Fibroblast of the aortic adventitia (primary cell): ENCODE measurements at places on chromosomes 5 and 9.

- DNase-seq: no peak
Measured at GRCh38 chr5:150987746-150988145, 32.6 kb upstream of the GPX3 start.

GRCh38 chr5:74320526-74320925, 320.0 kb downstream of the ENC1 start:
- DNase-seq: no peak

DNA sequence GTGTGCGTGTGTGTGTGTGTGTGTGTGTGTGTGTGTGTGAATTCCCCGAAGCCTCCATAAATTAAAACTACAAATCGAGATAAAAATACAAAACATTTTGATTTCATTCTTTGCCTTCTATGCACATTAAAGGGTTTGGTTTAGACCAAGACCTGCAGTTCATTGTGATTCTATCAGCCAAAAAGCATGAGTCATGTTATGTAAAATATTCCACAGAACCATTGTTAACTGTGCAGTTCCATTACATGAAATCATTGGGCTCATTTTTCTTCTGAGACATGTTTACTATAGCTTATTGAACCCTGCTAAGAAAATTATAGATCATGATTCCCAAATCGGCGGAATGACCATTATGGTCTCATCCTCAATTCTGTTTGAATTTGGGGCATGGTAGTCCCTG, 11.7 kb downstream of the CAVIN4 start:
- DNase-seq: peak; percentile 82

DNA sequence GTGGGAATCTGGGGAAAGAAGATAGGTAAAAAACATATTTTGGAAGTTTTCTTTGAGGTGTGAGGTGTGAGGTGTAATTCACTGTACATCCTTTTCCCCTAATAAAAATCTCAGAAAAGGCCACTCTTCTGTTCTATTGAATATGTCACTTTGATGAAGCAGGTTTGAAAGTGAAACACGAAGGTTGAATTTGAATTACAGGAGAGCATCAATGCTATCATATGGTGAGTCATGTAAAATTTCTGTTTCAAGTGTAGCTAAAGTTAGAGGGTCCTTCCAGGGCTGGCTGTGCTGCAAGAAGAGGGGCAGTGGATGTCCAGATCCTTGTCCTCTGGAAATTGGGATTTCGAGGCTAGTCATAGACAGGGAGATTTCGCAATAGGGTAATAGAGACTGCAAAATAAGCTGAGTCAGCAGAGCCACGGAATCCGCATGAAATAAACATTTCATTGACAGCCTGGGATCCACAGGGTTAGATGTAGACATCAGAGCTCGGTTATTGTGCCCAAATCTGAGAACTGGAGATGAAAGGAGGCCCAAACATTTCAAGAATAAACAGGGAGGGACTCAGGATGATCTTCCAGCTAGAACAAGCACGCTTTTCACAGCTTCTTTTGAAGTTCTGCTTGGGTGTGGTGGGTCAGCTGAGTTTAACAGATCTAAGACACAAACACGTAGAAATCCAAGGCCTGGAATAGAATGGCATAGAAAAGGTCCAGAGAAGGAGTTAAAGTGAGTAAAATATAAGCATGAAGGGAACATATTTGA, 194.4 kb upstream of the CDKN2B start:
- DNase-seq: peak; percentile 64

DNA sequence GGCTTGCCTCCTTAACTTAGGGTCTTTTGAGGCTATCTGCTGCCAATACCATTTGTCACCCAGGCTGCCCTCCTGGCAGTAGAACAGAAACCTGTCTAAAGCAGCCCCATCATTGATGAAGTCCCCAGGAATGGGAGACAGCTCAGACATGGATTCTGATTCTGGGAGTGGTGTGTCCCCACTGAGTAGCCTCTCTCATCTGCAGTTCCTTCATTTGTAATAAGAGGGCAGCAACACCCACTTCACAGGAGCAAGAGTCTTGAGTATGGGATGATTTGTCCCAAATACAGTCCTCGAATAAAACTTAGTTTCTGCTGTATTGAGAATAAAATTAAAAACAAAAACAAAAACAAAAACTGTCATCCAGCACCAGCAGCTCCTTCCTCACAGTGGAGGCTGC, 167.6 kb downstream of the ASTN2 start:
- no peak for DNase-seq

- no peak for DNase-seq
Measured at GRCh38 chr5:5783021-5783420, 360.5 kb downstream of the ICE1 start.

DNA sequence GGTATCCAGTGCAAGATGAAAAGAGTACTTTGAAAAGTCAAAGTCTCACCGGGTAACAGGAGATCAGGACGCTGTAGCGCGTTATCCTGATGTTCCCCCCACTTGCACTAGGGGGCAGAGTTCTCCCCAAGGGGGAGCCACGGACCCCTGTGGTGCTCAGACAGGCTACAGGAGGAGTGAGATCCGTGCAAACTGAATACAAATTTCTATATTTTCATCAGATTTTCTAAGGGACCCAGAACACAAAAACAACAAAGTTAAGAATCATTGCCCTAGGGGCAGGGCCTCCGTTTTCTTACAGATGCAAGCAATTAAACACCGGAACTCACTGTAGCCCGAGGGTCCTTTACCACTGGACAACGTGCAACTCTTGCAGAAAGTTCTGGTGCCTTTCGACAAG, 2.0 kb downstream of the MYO10 start:
- peak; percentile 82 for DNase-seq

GRCh38 chr5:35847961-35848360, 8.7 kb upstream of the IL7R start:
- no peak for DNase-seq

DNA sequence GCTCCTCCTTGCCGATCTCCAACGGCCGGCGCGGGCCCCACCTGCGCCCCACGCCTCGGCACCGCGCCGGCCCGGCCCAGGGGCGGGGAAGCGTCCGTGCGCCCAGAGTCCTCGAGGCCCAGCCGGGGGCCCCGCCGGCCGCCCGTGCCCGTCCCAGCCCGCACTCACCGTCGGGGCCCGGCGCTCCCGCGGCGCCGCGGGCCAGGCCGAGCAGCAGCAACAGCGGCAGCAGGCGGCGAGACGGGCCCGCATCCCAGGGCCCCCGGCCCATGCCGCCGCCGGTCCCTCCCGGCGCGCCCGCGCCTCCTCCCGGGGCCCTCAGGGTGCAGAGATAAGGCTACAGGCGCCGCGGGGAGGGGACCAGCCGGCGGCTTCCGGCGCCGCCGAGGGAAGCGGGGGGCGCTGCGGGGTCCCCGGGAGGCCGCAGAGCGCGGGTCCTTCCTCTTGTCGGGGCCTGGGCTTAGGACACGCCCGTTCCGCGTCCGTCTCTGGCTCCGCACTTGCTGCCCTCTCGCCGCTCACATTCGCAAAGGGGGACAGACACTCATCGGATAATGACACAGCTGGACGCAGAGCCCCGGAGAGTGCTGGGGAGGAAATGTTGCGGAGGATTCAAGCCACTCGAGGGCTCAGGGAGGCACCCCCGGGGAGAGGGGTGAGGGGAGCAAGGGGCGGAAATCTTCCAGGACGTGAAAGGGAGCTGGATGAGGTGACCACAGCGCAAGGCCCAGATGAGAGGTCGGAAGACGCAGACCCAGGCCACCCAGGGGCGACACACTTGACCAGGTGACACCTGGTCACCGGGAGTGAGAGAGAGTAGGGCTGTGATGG, at the start of gene SUSD1:
Gene SUSD1, minus strand, starts transcription at position 333 of the 831 bp plus-strand sequence. Its CDS starts 62 bp downstream, at position 271.
- DNase-seq: peak; percentile 5

DNA sequence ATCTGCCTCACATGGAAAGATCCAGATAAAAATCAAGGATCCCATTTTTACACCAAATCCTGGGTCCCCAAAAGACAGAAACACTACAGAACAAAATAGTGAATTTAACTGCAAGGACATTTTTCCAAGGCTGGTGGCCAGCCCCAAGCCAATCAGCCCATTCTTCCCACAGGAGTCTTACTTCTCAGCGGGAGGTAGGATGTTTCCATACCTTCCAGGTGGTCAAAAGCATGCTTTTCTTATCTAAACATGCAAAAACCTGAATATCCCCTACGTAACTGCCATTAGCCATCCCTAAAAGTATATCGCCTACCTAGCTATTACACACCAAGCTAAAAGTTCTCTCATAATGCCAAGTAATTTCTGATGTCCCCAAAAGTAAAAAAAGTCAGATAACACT, 20.6 kb downstream of the TMEM161B start:
- no peak for DNase-seq

DNA sequence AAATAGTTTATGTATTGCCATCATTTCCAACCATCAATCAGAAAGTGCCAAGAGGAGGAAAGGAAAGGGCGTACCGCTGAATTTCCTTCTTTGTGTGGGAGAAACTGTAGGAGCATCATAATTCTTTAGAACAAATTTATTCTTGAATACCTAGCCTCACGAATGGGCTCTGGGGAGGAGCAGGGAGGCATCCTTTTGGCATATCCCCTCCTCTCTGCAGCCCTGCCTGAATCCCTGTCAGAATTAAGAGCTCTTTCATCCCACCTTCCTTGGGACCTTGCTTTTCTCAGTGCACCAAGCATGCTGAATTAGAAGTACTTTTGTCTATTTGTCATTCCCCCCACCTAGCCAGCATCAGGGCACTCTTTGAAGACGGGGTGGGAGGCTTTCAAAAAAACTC, 189.4 kb downstream of the MAPKAP1 start:
- DNase-seq: no peak

DNA sequence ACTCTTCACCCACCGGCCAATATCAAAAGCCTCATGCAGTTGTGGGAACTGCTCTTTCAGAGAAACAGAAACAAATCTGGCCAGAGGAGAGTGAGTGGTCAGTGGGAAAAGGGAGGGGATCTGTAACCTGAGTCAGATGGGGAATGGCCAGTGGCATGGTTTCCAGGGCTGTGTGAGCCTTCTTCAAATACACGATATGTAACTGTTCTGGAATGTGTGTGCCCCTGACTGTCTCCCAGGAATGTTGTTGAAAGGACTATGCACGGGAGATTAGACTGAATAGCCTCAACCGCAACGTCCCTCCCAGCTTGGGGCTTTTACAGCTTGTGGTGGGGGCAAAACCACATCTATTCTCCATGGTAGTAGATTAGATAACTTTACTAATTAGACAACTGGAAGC, 60.8 kb downstream of the SH3TC2 start:
- DNase-seq: peak; percentile 98

DNA sequence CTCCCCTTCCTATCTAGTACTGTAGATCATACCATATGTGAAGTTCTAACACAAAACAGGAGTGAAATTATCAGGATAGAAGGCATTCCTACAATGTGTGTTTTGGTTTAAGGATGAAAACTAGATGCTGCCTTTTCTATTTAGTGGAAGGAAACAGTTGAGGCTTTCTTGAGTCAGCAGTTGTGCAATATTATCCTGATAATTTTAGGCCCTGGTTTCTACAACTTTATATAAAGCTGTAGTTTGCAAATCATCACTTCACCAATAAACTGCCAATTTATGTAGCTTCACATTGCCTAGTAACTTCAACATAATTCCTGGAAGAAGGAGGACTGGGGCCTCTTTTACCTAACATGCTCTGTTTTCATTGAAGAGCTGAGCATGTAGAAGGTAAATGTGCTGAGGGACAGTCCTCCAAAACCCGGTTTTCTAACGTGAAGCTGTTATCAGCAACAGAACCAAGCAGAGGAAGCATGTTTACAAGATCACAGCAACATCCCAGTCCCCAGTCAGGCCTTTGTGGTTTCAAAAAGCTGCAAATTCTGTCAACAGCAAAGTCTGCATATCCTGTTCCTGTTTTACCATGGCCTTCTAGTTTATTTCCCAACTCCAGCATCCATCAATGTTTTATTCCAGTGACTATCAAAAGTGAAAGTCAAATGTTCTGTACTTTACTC, 513.4 kb upstream of the MEF2C start:
- DNase-seq: peak; percentile 61

GRCh38 chr9:118992813-118993794, 376.1 kb downstream of the BRINP1 start:
- no peak for DNase-seq

DNA sequence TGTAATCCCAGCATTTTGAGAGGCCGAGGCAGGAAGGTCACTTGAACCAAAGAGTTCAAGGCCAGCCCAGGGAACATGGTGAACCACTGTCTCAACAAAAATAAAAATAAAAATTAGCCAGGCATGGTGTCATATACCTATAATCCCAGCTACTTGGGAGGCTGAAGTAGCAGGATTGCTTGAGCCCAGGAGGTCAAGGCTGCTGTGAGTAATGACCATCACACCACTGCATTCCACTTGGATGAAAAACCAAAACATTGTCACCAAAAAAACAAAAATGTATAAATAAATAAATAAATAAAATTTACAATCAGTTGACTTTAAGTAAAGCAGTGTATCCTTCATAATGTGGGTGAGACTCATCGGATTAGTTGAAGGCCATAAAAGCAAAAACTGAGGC, 541.4 kb downstream of the CSNK1G3 start:
- no peak for DNase-seq

DNA sequence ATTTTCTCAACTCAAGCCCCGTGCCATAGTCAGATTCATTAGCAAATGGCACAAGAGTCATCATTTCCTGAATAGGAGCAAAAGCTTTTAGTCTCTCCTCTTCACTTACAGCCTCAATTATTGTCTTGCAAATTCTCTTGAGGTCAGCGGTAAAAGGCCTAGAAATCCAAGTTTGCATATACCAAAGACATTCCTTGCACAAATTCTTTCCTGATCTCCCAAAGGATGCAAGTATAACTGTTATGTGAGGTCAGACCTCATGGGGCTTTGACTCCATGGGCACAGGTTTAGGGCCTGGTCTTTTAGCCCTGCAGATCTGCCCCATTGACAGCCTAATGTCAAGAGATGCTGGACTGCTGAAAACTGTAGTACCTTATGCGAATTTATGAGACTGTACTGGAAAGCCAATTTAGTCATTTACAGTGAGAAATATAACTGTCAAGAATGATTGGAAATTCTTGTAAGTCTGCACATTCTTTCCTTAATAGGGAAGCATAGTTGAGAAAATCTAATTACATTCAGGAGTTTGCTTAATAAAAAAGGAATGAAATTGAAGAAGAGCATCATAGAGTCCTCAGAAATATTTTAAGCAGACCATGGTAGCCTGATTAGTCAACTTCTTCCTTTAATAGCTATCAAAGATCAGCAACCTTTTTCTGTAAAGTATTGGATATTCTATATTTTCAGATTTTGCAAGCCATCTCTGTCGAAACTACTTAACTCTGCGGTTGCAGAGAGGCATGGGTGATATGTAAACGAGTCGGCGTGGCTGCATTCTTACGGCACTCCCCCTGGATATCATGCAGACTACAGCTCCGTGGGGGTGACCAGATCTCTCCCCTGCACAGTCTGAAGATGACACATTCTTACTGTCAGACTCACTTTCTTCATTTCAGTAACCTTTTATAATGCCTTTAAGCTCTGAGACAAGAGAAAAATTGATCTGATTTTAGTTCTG, 45.2 kb downstream of the GCNT4 start:
- DNase-seq: peak; percentile 10

- peak; percentile 75 for DNase-seq
Measured at GRCh38 chr9:116274293-116274692, 120.7 kb downstream of the PAPPA start.

- DNase-seq: peak; percentile 9
Measured at GRCh38 chr9:22395687-22396141, 50.9 kb upstream of the DMRTA1 start.

DNA sequence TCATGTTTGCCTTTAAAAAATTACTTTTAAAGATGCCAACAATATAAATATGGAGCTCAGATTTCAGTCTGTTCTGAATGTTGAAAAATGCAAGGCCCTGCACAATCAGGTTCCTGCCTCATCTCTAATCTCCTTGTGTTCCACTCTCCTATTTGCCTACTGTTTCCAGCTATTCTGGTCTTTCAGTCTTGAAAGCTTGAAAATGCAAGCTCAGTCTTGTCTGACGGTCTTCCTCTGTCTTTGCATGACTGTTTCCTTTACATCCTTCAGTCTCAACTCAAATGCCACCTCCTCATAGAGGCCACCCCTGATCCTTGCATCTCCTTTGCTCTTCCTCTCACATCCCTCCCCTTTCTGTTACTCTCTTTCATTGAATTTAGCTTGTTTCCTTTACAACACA, 354.9 kb downstream of the KIF4B start:
- no peak for DNase-seq
